Activated CD4-positive, alpha-beta T cell treated with anti-CD3 and anti-CD28 coated beads, Interleukin-2, amount 50 U/mL, for 4 hours (primary cell): ENCODE measurements at places on chromosomes 13 and 19.

DNA sequence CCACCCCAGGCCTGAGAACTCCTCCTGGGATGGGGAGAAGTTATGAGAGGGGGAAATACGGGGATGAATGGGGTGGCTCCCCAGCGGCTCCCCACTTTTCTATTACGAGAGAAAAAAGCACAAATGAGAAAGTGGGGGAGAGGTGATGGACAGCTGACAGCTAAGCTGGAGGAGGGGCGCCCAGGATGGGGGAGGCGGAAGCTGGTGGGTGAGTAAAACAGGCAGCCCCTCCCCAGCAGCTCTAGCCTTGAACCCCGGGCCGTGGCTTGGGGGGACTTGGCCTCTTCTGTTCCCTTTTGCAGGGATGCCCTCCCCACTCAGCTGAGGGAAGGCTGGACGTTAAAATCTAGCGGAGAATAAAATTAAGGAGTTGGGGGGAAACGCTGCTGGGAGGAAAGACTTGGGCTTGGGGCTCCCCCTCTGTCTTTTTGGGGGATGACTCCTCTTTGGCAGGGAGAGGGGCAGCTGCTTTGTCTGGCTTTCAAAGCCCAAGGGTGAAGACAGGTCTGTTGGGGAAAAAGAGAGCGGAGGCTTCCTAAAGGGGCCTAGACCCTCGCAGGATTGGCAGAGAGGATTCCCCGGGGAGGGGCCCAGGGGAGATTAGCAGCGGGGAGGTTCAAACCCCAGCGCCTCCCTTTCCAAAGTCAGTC is 1.4 kb upstream of the SAMD1 start:
- no peak for DNase-seq

DNA sequence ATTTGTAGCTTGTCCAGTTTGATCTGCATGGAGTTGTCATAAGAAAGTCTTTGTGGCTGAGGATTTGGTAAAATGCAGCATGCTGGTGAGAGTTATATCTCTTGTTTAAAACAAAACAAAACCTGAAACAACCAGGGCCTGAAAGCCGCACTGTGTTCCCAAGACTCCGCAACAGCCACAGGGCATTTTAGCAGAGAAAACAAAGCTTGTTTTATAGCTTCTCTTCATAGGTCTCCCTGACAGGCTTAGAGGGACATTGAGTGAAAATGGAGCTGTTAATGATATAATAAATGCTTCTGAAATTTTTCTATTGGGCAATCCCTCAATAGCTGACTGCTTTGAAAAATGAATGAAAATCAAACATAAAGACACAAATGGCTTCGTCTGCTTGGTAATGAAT is 148.7 kb upstream of the RNF113B start:
- DNase-seq, result no peak

GRCh38 chr13:75489502-75490263 is 7.7 kb upstream of the TBC1D4 start:
- DNase-seq, result no peak

- peak; percentile 98 for DNase-seq
Observed at GRCh38 chr19:45902651-45903625, 525 bp upstream of the MYPOP start.

DNA sequence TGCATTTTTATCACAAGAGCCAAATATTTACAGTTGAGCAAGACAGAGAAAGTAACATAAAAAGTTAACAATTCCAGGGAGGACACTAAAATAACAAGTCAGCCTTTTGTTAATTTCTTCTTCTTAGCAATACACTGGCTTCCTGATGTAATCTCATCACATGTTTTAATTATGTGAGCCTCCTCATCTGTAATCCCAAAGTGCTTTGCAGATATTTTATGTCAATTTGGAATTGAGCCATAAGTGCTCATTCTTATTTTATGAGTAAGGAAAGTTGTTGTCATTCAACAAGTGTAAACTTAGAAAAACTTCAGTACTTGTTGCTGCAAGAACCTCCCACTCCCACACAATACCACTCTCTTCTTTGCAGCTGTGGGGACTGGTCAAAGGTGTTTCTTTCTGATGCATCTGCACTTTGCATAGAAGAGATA is 223.6 kb downstream of the GPC6 start:
- DNase-seq, result no peak

- DNase-seq, result peak; percentile 67
Observed at GRCh38 chr13:27362064-27362751, 62.2 kb upstream of the GTF3A start.

- DNase-seq, result no peak
Observed at GRCh38 chr19:11848200-11848593, 329 bp upstream of the ZNF439 start.

DNA sequence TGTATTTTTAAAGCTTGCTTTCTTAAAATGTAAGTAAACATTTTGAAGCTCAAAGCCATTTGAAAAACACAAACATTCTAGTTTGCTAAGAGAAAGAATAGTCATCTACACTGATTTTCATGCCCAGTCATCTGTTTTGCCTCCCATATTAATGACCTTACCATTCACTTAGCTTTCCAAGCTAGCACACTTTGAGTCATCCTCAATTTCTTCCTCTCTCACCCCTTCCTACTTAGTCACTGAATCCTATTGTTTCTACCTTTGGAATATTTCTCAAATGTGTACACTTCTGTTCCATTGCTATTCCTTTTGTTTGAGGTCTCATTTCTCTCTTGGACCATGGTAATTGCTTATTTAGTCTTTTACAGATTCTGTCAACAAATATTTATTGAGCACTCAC is 7.3 kb upstream of the HS6ST3 start:
- no peak for DNase-seq

GRCh38 chr13:26695891-26696311 is 64.7 kb downstream of the GPR12 start:
- DNase-seq, result no peak

- DNase-seq, result no peak
Observed at GRCh38 chr13:85431720-85432119, 367.5 kb downstream of the SLITRK6 start.

- no peak for DNase-seq
Observed at GRCh38 chr13:87295636-87296035, 375.5 kb upstream of the SLITRK5 start.

GRCh38 chr13:105672881-105673280 is 862.6 kb downstream of the EFNB2 start:
- no peak for DNase-seq

DNA sequence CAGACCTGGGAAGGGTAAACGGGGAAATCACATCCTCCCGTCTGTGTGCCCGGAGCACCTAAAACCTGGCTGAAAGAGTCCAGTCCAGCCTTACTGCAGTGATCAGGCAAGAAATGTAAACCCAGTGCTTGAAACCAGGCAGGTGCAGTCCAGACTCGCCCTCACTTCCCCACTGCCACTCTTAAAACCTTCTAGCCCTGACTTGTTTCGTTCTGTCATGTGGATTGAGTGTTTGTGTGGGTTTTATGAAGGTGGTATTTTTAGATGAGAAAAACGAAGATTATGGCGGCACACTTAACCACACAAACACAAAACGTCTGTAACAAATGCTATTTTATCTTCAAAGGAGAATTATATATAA is 839 bp upstream of the CKAP2 start:
- DNase-seq, result no peak

GRCh38 chr19:4624301-4624700 is 15.0 kb upstream of the TNFAIP8L1 start:
- DNase-seq, result no peak

GRCh38 chr13:113856716-113857065 is 7.2 kb downstream of the GAS6 start:
- DNase-seq, result no peak

DNA sequence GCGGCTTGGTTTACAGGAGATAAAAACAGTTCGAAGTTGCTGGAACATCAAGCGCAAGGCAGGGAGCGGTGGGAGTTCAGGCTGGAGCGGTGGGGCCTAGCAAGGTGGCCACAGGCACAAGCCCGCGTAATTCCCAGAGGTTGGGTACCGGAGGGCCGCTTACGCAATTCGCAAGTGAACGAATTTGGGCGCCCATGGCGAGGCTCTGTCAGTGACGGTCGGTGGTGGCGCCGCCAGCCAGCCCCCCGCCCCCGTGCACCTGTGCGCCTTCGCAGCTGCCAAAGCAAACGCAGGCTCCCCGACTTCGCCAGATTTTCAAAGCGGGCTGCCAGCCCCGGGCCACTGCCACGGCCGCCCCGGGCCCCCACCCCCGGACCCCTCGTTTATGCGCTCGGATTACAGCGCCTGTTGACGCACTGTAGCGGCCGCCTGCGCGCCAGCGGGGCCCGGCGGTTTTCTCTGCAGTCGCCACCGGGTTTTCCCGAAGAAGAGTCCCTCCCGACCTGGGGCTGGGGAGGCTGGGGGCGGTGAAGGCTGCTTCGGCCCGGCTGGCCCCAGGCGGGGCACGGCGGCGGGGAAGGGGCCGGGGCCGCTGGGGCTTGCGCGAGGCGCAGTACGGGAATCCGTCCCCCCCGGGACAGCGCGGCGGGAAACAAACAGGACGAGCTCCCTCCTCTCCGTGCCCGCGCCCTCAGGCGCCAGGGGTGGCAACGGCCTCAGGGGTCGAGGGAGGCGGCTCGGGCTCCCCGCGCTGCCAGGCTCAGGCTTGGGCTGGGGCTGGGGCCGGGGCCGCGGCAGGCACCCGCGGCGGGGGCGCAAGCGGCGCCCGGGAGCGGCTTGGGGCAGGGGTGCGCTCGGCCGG is 709 bp downstream of the N4BP2L1 start:
- peak; percentile 51 for DNase-seq

- no peak for DNase-seq
Observed at GRCh38 chr13:42116225-42116624, 67.8 kb downstream of the DGKH start.

DNA sequence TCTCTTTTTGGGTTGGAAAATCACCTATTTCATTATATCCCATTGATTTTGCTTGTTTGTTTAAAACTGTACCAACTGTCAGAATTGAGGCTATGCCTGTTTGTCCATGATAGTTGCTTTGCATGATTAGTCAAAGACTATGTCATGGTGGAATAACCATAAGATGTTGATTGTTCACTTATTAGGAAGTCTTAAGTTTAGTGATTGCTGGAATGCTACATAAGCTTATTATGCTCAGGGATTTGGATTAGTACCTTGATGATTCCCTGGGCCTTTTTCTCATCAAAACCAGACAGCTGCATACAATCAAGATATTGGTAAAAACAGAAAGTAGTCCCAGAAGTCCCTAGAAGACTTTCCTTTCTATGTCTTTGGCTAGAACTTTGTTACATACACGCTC is 954.7 kb downstream of the PCDH9 start:
- DNase-seq, result no peak

DNA sequence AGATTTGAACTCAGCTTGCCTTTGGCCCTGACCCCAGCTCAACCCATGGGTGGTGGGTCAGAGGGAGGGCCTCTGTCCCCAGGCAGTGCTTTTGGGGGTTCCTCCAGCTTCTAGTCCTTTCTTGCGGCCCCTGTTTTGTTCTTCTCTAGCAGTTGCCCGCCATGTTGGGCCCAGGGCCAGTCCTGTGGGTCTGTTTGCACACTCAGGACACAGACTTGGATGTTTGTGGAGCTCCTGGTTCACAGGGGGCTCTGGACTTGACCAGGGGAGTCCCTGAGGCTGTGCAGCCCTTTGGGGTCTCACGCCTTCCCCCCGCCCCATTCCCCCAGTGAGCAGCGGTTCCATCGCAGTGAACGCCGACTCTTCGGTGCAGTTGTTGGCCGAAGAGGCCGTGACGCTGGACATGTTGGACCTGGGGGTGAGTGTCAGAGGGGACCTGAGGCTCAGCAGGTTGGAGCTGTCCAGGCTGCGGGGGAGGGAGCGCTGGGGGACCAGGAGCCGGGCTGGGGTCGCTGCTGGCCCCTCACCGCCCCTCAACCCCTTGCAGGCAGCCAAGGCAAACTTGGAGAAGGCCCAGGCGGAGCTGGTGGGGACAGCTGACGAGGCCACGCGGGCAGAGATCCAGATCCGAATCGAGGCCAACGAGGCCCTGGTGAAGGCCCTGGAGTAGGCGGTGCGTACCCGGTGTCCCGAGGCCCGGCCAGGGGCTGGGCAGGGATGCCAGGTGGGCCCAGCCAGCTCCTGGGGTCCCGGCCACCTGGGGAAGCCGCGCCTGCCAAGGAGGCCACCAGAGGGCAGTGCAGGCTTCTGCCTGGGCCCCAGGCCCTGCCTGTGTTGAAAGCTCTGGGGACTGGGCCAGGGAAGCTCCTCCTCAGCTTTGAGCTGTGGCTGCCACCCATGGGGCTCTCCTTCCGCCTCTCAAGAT is 2.5 kb downstream of the ATP5F1D start:
- DNase-seq, result peak; percentile 83

DNA sequence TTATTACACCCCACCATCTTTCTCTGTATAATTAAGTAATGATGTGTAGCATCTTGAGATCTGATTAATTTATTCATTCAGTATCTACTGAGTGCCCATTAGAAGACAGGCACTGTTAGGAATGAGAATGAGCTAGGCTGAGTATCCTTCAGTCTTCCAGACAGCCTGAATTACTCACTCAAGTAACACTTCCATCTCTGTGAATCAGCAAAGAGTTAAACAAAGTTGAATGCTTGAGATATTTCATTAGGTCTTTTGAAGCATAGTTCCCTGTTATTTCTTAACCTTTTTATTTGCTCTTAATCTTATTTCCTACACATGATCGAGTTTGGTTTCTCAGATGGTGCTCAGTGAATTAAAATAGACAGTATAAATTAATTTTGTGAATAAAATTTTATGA is 413.7 kb downstream of the DCT start:
- DNase-seq, result no peak

- DNase-seq, result peak; percentile 25
Observed at GRCh38 chr19:54325194-54325621, 12.2 kb upstream of the LILRA5 start.

GRCh38 chr13:39566216-39566869 is 36.6 kb downstream of the LHFPL6 start:
- DNase-seq, result no peak

DNA sequence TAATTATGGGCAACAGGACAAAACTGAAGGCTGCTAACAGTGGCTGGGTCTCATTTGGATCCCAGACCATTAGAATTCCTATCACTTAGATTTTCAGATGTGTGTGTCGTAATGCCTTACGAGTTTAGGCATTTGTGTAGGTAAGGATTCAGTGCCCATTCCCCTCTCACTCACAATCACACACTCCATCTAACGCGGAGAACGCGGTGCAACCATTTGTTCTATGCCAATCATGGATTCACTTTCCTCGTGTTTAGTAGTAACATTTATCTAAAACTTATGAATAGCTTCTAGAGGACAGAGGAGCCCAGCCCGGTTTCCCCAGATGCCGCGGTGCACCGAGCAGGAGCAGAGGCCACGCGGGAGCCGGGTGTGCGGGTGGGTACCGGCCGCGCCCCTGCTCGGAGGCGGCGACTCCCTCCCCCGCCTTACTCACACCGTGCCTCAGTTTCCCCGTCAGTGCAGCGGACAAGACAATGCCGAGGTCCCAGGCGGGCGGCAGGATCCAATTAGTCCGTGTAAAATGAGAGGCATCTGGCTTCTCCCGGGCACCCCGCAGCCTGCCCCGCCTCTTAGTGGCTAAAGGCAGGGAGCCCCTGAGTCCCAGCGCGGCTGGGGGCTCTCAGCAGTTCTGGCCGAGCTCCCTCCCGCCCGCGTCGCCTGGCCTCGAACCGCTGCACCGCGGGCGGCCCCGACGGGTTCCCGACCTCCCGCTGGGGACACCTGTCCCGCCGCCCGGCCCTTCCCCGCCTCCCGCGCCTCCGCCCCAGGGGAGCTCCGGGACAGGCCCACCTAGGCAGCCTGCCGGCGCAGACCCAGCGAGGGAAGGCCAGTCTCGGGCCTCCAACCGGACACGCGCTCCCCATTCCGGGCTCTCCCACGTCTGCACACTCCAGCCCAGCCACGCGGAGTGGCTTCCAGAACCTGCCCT is 5.9 kb upstream of the C1QTNF9B start:
- DNase-seq, result no peak

- no peak for DNase-seq
Observed at GRCh38 chr13:35765941-35766340, 289.5 kb upstream of the MAB21L1 start.

- peak; percentile 34 for DNase-seq
Observed at GRCh38 chr19:932648-933552, 7.1 kb downstream of the ARID3A start.

- DNase-seq, result peak; percentile 43
Observed at GRCh38 chr19:33125929-33126388, 6.0 kb upstream of the WDR88 start.
